ENCODE measurements at places on chromosomes 7 and 10. TPM values are rescaled to one million over a fixed set of nuclear protein-coding genes. Genes with fewer than 3 reads are reported as not detected.

The MKX gene
- 20.5 TPM for total RNA-seq

The WASHC2C gene
- 70.5 TPM for total RNA-seq

The NAT16 gene
- total RNA-seq, result not detected

The NUTM2E gene
- 0.89 TPM for total RNA-seq

The SLC26A5 gene
- not detected for total RNA-seq

The TMEM106B gene
- total RNA-seq, result 64.0 TPM

The ADAM12 gene
- 45.6 TPM for total RNA-seq

The ACSM6 gene
- total RNA-seq, result not detected

The STRIP2 gene
- total RNA-seq, result 0.81 TPM

- DNase-seq, result no peak
Observed at GRCh38 chr7:54782314-54782713, 23.3 kb upstream of the SEC61G start.

- no peak for DNase-seq
Observed at GRCh38 chr7:143385891-143386781, 5.0 kb downstream of the ZYX start.

GRCh38 chr10:32239769-32240168 lies 107.2 kb downstream of the EPC1 start:
- no peak for DNase-seq

DNA sequence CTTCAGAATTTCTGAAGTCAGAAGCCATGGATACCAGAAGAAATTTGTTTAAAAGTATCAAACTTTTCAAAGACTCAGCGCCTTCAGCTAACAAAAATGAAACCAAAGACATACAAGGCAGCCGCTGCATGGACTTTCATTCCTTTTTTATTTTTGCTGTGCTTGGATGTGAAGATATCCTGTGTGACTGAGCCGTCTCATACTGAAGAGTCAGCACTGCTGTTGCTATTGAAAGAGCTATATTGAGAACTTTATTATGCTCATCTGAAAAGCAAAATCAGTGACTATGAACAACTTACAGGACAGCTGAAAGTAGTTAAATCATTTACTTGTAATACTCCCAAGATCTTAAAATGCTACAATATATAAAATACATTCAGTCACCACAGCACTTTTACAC lies 809.2 kb downstream of the NXPH1 start:
- DNase-seq, result no peak

GRCh38 chr10:9311702-9312499 lies 1257.4 kb downstream of the GATA3 start:
- DNase-seq, result no peak

- DNase-seq, result no peak
Observed at GRCh38 chr10:58575491-58575890, 62.8 kb downstream of the BICC1 start.

DNA sequence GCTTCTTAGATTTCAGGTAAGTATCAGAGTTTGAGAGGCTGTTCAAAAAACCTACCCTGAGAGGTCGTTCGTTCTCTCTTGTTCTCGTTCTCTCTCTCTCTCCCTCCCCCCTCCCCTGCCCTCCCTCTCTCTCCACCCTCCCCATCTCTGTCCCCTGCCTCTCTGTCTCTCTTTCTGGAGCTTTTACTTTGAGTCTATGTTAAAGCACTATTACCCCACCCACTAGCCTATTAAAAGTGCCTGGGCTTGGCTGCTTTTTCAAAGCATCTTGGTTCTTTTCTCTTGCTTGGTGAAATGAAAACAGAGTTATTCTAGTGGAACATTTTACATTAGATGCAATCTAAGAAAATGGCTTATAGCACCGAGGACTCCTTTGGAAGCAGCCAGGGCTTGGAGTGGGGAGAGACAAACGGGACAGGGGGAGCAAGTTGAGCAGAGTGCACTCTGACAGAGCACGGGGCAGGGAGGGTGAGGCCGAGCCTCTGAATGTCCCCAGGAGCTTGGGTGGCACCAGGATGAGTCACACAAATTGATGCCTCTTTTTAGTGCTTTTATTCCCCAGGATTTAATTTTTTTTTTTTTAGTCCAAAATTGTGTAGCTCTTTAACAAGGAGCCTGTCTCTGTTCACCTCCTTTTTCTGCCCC lies 134.3 kb downstream of the CFAP58 start:
- no peak for DNase-seq

- no peak for DNase-seq
Observed at GRCh38 chr10:100535338-100535714, 417 bp upstream of the HIF1AN start.

- no peak for DNase-seq
Observed at GRCh38 chr7:69232445-69233376, 365.6 kb upstream of the AUTS2 start.

DNA sequence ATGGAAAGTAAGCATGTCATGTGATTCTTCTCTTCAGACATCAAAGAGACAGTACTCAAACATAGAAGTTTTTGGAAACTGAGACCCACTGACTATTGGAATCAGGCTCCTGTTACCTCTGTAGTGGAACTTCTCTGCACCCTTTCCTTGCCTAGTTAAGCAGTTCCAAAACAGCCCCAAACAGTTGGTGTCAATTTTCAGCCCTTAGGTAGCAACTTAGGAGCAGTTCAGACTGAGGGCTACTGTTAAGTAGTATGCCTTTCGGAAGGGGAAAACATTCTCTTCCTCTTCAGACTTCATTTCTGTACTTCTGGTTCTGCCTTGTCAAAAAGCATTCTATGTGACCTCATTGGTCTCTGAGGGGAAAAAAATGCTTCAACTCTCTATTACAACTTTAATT lies 85.7 kb downstream of the ZNF277 start:
- DNase-seq, result no peak

DNA sequence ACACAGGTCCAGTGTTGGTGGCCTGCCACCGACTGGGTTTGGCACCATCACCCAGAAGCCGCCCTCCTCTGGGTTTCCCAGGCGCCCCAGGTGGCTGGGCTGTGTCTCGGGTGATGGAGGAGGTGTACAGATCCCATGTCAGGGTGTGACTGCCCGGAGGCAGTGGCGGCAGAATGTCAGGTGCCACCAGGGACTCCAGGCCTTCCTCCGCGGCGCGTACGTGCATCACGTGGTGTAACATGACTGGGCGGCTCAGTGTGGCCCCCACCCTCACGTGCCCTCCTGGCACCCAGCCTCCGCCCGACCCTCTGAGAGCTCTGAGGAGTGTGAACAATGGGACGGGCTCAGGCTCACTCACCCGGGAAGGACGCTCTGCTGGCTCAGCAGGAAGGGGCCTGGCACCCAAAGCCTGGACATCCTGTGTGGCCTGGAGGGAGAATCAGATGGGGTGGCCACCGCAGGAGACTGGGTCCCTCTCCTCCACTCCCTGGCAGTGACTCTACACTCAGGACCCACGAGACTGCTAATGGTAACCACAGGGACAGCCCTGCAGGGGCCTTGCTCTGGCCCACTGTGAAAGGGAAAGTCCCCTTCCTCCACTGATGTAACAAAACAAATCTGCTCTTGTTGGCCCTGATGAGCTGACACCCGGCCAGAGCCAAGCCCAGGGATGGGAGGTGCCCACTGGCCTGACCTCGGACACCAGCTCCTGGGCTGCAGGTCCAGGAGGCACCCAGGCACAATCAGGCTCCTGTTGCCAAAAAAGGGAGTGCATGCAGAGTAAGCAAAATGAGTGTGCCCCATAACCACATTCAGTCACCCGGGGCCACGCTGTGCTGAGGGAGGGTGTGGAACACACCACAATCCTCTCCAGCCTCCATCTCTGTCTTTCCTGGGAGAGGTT lies 164.8 kb downstream of the PRKAG2 start:
- DNase-seq, result no peak

- DNase-seq, result no peak
Observed at GRCh38 chr10:18219146-18219545, 78.9 kb downstream of the CACNB2 start.

DNA sequence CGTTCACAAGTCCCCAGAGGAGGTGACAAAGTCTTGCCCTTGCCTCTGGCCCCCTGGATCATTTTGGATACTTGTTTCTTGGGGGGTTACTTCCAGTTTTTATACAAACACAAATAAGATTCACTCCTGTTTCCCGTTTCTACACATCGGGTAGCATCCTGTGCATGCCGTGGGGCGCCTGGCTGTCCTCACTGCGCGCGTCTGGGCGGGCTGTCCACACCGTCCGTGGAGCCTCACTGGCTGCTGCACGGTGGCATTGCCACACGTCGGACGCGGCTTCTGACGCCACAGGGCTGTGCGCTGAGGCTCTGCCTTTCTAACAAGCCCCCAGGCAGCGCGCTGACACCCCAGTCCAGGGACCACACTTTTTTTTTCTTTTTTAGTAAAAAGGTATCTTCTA lies 18.4 kb downstream of the BNIP3 start:
- no peak for DNase-seq

GRCh38 chr7:87920578-87920977 lies 13.5 kb upstream of the ADAM22 start:
- no peak for DNase-seq

GRCh38 chr7:92781117-92781720 lies 55.2 kb downstream of the CDK6 start:
- no peak for DNase-seq

DNA sequence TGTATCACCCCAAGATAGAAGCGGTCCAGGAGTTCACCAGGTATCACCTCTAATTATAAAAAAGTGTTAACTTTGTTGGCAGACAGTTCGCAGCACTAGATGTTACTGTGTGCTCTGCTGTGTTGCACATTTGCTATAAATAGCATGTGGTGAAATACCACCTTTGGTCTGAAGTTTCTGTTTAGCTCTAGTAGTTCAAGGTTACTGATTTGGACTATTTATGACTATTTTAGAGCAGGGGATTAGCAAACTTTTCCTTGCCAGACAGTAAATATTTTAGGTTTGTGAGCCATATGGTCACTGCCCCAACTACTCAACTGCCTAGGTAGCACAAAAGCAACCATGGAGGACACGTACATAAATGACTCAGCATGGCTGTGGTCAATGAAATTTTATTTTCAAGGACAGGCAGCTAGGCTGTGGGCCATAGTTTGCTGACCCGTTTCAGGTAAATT lies 16.5 kb downstream of the DENND10 start:
- DNase-seq, result no peak

- no peak for DNase-seq
Observed at GRCh38 chr10:44422570-44423101, 37.7 kb upstream of the CXCL12 start.

DNA sequence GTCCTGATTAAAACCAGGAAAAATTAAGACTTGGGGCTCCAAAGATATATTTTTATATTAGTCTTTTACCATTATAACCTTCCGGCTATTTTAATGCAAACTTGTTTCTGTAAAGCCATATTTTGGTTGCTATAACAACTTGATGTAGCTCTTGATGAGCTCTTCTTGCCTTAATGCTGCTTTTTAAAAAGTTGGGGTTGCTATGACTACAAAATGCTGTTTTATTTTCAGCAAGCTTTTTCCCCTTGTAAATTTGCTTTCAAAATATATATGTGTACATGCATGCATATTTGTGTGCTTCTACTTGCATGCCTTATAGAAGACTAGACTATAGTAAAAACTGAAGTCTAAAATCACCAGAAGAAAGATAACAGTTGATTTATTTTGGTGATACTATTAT lies 99.7 kb downstream of the CSTF2T start:
- DNase-seq, result no peak
